ENCODE measurements at places on chromosomes 13 and 19.

DNA sequence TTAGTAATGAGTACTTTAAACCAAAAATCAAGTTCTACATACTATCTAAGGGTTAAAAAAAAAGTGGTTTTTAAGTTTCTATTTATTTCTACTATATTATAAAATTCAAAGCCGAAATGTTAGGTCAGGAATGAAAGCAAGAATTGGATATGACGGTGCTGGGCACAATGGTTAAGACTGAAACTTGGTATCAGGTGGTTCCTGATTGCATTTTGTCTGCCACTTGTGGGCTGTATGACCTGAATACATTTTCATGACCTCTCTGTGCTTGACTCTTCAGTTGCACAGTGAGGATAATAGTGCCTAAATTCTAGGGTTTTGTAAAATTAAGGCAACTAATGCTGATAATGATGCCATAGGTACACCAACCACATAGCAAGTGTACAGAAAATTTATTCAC, 22.3 kb upstream of the ZNF675 start:
- no peak for DNase-seq

DNA sequence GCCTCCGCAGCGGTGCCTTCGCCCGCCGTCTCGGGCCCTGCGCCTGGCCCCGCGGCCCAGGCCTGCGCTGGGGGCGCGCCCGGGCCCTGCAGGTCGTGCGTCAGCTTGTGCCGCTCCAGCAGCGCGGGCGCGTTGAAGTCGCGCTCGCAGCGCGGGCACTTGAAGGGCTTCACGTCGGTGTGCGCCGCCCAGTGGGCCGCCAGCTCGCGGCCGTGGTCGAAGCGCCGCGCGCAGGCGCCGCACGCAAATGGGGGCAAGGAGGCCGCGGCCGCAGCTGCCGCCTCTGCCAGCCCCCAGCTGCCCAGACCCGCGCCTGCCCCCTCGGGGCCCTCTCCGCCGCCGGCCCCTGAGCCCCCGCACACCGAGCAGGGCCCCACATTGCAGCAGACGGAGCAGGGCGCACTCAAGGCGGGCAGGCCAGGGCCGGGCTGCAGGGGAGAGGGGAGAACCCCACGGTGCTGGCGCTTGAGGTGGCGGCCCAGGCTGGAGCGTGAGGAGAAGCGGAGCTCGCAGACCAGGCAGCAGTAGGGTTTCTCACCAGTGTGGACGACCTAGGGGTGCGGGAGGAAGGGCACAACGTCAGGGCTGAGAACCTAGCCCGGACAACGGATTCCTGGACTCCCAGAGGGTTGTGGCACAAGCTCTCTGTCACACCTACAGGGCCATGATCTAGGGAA, 6.1 kb downstream of the FIZ1 start:
- DNase-seq = no peak

GRCh38 chr13:51327961-51328360, 11.5 kb upstream of the SERPINE3 start:
- DNase-seq = no peak

DNA sequence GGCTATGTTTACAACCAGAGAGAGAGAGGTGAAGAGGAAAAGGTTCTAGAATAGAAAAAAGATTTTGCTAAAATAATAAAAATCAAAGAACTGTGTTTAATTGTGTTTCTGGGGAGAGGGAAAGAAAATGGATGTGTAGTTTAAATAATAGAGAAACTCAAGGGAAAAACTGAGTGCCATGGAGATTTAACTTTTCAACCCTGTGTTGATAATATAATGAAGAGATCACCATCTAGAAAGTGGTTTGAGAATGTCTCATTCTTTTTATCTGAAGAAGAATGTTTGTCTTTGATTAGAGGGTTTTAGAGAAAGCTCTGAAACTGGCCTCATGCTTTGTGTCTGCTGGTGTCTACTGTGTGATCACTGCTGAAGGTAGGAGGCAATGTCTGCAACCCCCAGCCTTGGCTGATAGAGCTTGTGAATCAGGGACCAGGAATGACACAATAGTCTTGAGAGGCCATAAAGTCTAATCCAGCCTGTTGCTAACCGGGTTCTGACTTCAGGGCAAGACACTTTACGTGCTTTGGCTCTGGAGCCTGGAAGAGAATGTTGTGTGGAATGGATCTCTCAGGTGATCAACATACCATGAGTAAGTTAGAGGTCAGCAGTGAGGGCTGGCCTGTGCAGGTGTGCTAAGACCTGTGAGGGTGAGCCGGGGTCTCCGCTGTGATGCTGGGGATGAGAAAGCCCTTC, 5.4 kb downstream of the COL4A2 start:
- DNase-seq = no peak

GRCh38 chr13:108272333-108272732, 2.8 kb downstream of the TNFSF13B start:
- DNase-seq = no peak

DNA sequence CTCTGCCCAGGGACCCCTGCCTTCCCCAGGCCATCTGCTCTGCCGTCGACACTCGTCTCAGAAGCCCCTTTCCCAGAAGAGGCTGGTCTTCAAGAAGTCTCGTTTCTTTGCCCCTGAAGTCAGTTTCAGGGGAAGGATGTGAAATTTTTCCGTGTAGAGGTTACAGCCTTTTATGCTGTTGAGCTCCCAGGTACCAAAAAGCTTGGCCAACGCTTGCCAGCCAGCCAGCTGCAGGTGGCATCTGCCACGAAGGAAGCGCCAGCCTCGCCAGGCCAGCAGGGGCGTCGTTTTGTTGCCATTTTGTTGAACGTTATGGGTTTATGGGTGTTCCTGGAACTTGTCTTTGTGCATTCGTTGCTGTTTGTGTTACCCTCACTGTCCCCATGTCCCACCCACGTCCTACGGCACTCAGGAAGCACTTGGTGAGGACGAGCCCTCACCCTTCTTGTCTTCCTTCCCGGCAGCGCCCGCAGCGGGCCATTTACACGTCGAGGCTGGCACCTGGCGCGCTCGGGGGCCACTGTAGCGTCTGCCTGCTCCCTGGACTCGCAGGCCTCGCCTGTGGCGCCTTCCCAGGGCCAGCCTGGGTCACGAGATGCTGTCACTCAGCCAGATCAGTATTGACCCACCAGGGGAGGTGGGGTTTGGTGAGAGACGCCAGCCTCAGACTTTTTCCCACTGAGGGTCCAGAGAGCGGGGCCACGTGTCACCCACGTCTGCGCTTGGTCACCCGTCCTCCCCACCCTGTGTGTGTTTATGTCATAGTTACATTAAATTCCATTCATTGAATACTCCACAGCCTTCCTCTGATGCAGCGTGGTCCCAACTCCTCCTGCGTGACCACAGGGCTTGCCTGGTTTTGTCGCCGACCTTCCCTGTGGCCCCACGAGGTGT, 37.1 kb downstream of the AP1M1 start:
- no peak for DNase-seq

GRCh38 chr13:98557937-98558792, 18.7 kb downstream of the STK24 start:
- DNase-seq = no peak

DNA sequence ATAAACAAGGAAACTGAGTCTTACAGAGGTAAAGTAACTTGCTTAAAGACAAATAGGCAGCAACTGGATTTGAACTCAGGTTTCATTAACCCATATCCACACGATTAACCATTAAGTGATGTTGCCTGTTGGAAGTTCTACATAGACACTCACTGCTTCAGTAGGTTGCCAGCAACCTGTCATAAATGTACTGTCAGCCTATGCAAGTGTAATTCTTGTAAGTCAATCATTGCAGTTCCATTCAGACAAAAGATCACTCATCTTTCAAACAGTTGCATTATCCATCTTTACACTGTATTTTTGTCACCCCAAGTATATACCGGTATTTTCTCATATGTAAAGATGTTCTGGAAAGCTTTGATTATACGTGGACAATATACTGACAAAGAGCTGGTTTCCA, 676.9 kb upstream of the PCDH20 start:
- DNase-seq = no peak

- DNase-seq = peak; percentile 32
Observed at GRCh38 chr13:77918391-77919245, at the start of gene EDNRB. TSS of gene EDNRB (minus strand) at chr13:77918831. CDS start at chr13:77918573, 258 bp downstream.

- no peak for DNase-seq
Observed at GRCh38 chr13:55483626-55484158, 1657.0 kb upstream of the PRR20A start.

GRCh38 chr13:73902296-73902695, 231.9 kb downstream of the KLF12 start:
- DNase-seq = no peak

GRCh38 chr13:114260814-114261213, 20.6 kb upstream of the UPF3A start:
- no peak for DNase-seq

DNA sequence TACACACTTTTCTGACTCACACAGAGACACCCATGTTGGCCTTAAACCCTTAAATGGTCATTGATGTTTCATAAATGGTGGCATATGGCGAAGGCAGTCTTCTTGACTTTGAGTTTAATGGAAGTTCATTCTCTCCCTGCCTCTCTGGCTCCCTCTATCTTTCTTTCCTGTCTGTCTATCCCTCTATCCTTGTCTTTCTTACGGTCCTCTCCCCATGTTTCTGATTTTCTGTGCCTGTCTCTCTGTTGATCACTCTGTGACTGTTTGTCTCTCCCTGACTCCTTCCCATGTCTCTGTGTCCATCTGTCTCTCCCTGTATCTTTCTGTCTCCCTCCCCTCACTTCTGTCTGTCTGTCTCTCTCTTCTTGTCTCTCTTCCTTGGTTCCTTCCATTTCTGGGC, 43.2 kb upstream of the SHKBP1 start:
- no peak for DNase-seq

- no peak for DNase-seq
Observed at GRCh38 chr13:79226938-79227337, 179.1 kb downstream of the RBM26 start.

GRCh38 chr13:23806874-23807526, 82.2 kb downstream of the MIPEP start:
- no peak for DNase-seq

- no peak for DNase-seq
Observed at GRCh38 chr13:22596171-22596863, 584.5 kb upstream of the SGCG start.

DNA sequence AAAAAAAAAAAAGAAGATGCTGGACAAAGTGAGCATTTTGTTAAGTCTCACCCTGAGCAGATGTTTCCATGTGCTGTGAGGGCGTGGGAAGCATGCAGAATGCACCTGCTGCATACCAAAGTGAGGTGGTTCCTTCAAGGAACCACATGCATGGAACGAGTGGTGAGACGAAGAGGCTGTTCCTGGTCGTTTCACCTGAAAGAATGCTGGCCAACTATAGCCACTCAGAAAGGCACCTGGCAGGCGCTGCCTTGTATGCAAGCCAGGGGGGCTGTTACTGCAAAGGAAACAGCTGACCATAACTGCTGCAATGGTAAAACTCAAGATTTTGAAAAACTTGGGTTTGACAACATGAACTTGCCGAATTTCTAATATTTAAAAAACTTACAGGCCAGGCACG, 14.7 kb downstream of the MIER2 start:
- no peak for DNase-seq

DNA sequence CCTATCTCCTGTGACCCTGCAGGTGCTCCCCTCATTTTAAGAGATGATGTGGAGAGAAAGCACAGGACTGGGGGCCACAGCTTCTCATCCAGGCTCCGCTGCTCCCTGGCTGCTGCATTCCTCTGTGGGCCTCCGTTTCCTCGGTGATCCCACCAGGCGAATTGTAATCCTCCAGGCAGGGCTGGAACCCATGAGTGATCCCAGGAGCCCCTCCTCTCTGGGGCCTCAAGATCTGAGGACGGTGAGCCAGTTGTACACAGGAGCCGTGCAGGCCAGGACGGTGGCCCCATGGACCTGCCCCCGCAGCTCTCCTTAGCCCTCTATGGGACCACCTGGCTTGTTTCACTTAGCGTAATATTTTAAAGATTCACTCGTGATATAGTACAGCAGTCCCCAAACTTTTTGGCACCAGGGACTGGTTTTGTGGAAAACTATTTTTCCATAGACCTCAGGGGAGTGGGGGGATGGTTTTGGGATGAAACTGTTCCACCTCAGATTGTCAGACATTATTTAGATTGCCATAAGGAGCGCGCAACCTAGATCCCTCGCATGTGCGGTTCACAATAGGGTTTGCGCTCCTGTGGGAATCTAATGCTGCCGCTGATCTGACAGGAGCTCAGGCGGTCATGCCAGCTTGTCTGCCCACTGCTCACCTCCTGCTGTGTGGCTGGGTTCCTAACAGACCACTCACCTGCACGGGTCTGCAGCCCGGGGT, 5.6 kb downstream of the FFAR3 start:
- DNase-seq = no peak

- no peak for DNase-seq
Observed at GRCh38 chr19:39430675-39431593, 4.8 kb downstream of the RPS16 start.

DNA sequence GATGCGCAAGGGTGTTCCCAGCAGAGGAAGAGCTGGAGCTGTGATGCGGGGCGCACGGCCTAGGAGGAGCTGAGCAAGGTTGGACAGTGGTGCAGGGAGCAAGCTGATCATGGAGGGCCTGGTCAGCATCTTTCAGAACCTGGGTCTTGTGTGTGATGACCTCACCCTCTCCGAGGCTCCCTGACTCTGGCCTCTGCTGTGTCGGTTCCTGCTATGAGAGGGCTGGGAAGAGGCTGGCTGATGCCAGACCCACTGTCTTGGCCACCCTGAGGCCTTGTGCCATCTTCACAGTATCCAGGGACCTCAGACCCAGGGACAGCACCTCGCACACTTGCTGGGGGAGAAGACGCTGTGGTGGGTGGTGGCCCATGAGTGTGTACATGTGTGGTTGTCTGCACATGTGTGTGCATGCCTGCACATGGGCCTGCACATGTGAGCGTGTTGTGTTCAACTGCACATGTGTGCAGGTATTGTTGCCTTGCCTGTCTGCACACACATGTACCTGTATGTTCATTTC, 16.5 kb upstream of the C13orf46 start:
- peak; percentile 12 for DNase-seq

DNA sequence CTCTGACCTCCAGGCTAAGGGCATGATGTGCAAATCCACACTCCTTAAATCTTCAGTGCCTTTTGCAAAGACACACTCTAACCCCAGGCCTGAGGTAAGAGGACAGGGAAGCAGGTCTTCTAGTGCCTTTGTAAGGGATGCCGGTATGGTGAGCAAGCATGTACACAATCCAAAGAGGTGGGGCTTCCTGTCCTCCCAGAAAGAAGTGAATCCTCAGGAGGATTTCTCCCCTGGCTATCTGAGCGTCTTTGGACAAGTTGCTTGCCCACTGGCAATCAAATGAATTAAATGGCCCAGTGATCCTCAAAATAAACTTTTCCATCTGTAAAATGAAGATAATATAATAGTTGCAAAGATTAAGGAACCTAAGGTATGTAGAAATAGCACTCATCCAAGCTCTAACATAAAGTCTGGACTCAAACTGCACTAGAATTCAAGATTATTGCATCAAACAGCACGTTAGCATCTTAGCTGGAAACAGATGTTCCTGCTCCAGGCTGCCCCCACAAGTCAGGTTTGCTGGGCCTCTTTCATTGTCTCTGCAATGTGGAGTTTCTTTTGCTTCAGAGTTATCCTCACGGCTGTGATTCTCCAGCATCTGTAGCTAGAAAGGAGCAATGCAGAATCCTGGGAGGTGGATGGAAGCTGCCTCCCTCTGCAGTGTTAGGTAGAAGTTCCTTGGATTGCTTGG, 249.6 kb downstream of the TSHZ3 start:
- DNase-seq = no peak

DNA sequence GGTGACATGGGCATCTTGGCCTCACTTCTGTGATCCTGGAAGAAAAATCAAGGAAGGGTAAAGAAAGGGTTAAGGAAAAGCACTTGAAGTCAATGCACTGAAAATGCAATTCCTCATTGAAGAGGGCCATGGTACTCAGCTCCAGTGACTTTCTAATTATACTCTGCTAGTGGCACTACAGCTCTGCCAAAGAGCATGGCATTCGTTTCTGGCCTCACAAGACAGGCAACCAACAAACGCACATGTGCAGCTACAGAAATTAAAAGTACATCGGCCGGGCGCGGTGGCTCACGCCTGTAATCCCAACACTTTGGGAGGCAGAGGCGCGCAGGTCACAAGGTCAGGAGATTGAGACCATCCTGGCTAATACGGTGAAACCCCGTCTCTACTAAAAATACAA, 21.8 kb downstream of the SACS start:
- DNase-seq = no peak
